ENCODE measurements at places on chromosomes 7 and 10.

- DNase-seq = no peak
Measured at GRCh38 chr7:2759736-2760097, 71.7 kb downstream of the AMZ1 start.

- no peak for DNase-seq
Measured at GRCh38 chr7:149881328-149882247, 7.8 kb downstream of the ATP6V0E2 start.

GRCh38 chr10:105473170-105473569 is 832.1 kb downstream of the SORCS3 start:
- DNase-seq = no peak

DNA sequence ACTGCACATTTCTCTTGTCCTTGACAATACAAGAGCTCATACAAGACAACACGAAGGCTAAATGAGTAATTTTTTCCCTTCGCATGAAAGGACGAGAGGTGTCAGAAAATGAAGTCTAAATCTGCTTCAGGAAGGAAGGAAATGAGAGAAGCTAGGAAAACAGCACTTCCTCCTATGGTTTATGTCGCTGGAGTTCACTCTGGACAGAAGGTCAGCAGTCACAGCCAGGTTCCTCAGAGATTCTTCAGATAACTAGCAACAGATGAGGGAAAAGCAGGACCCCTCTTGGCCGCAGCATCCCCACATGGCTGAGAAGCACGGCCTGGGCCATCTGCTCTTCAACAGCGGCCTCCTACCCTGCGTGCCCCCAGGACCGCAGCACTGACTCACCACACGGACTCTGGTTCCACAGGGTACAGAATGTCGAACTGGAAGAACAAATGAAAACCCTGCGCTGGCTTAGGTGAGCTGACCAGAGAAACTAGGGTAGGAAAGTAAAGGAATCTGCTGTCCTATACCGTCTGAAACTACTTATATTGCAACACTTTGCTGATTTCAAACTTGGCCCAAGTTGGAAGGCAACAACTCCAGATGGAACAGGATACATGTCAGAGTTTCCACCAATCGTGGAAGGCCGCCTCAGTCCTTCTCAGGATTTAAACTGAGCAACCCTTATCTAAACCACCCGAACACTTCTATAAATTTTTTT is 26.3 kb downstream of the DNMBP start:
- no peak for DNase-seq

DNA sequence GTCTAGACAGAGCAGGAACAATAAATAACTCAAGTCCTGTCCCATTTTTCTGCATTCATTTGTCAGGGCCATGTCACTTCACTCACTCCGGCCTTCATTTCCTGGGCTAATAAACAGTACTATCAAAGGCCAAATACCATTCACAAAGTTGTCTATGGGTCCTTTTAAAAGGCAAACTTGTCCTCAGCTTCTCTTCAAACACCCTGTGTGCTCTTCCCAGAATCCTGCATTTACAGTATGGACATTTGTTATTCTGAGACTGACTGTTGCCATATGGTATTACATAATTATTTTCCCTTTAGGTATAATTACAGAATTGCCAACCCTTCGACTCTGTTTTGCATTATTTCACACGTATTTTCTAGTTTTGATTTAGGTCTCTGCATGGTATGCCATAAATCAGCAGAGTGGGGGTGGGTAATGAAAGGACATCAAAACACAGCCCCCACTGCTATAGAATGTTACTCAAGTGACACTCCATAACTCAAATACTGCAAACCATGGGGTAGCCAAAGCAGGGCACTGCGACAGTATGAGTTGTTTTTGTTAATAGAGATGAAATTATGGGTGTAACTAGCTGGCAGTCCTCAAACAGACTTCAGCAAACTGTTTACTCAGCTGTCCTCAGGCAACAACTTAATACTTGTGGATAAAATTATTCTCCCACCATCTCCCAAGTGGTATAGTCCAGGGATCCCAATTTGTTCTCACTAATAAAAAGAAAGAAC is 183.7 kb downstream of the TRIL start:
- no peak for DNase-seq

DNA sequence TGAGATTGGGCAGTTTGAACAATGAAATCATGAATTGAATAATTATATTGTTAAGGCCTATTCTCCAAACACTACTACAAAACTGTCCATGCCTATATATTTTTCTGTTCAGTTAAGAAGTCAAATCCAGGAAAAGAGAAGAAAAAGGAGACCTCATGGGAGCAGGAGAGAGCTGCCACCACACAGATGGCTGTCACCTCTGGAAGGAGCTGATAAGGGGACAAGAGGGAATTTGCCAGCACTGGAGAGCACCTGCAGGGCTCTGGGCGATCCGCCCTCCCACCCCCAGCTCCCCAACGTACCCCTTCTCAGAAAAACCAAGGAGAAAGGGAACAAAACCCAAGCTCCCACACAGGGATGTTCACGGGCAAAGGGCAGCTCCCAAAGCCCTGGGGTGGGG is 227.8 kb downstream of the TNS3 start:
- no peak for DNase-seq

DNA sequence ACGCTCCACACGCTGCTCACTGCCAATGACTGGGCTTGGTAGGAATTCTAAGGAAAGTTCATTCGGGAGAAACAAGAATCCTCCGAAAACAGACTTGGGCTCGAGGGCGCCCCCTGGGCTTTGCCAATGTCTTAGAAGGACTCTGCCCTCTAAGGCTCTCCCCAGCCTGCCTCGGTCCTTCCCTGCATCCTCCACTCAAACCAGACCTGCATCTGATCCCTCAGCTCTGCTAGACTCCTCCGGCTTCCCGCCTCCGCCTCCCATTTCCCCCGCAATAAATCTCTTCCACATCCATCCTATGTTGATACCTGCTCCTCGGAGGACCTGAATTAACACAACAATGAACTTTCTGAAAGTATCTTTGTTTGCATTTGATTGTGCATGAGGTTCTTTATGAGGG is 177.6 kb downstream of the PLPP4 start:
- no peak for DNase-seq

- no peak for DNase-seq
Measured at GRCh38 chr10:113992471-113993011, 51.1 kb upstream of the ADRB1 start.

DNA sequence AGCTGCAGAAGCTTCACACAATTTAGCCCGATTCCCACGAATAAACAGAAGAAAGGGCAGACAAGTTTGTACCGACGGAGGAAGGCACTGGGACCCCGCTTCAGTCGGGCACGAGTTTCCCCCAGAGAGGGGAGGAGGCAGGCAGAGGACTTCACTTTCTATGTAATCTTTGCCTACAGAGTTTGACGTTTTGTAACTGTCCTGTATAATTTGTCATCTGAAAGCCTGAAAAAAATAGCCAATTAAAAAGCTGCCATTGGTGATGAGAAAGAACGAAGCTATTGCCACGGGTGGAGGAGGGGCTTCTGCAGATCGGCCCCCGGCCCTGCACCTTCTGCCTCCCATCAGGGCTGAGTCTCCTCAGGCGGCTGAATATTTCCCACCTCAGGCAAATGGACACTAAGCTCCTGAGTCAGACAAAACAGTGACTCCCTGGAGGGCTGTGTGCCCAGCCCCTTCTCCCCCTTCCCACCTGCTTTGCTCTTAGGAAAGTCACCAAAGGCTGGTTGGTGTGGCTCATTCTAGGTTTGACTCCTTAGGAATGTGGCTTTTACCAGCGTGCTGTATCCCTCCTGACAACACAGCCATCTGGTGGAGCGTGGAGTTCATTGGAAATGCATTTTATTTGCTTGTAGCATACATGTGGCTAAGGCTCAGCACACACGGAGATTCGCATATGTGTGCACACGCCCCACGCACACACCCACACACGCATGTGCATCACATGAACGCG is 117.4 kb downstream of the VIPR2 start:
- DNase-seq = no peak

GRCh38 chr10:122139627-122140170 is 131.4 kb upstream of the BTBD16 start:
- DNase-seq = no peak

DNA sequence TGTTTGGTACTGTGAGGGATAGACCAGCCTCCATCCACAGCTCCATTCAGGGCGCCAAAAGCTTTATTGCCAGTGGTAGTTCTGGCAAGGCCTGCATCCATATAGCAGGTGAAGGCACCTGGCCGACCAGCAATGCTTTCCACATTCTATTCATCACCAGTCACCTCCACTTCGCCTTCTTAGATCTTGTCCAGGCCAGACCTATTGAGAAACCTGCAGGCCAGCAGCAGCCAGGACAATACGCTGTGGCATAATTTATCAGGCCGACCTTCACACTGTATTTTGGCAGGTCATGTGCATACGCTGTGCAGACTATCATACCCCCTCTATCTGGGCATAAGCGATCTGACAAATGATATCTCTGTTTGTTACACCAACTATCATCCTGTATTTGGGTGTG is 15.2 kb upstream of the KNDC1 start:
- DNase-seq = no peak

- DNase-seq = no peak
Measured at GRCh38 chr7:91634485-91635177, 245.9 kb downstream of the MTERF1 start.

GRCh38 chr10:73209705-73210104 is 37.4 kb downstream of the DNAJC9 start:
- DNase-seq = no peak

GRCh38 chr7:111027396-111027795 is 63.5 kb upstream of the LRRN3 start:
- DNase-seq = no peak

DNA sequence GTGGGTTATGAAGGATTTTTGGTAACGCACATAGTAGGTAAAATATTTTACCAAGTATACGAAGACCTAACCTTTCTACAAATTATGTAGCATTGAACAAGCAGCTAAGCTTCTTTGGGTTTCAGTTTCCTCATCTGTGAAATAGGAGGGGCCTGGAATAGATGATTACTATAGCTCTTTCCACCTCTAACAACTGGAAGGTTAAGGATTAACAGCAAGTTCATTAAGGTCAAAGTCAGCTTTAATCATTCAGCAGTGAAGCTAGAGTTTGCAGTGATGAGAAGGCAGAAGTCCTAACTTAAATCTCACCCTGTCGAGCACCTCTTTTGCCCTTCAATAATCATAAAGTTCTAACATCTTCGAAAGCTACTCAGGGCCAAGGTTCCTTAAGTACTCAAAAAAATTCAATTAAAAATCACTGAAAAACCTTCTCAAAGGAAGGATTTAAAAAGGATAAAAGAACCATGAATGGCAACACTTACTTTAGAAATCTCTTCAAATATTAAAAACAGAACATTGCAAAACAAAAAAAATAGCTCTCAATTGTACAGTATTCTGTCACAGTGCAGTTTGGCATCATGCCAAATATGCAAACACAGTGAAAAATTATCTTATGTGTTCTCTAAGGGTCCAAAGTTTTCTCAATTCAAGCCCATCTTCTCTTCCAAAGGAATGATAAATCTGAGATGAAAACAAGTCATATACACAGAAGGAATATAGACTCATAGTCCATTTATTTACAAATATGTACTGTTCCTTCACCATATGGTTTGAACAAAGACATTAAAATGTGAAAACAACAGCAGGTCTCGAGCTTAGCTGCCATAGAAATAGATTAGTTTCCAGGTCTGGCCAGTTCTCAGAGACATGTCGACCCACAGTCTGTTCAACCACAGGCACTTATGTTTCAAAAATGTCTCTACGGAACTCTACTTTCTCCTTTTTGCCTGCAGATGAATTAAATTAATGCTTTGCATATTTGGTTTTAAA is 152.0 kb upstream of the SLC13A1 start:
- no peak for DNase-seq

GRCh38 chr7:150923802-150924201 is 54.3 kb downstream of the KCNH2 start:
- DNase-seq = no peak

GRCh38 chr7:137583172-137583571 is 239.6 kb upstream of the PTN start:
- no peak for DNase-seq

DNA sequence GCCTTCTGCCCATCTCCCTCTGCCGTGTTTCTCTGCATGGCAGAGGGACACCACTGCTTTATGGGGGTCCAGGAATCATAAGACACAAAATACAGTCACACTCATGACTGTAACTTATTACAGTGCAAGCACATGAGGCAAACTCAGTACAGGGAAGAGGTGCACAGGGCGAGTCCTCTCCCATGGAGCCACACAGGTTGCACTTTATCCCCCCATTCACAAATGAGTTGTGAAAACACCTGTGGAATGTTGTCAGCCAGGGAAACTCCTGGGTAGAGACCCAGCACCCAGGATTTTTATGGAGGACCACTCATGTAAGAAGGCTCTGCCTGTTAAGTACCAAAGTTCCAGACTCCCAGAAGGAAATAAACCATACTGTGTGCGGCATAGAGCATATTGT is 107.2 kb upstream of the GJD4 start:
- no peak for DNase-seq

DNA sequence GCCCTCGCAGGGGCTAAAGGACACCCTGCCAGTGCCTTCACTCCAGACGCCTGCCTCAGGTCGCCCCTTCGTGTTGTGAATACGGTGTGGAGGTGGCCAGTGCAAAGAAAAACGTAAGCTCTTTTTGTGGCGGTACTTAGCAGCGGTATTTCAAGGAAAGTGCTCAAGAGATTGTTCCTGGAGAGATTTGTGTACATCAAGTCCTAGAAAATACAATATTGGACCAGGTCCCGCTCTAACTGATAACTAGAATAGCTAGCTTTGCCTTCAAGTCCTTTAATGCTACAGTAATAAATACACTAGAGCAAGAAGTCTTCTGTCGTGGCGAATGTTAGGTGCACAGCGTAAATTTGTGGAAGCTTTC is 689 bp downstream of the PLCE1 start:
- DNase-seq = no peak

DNA sequence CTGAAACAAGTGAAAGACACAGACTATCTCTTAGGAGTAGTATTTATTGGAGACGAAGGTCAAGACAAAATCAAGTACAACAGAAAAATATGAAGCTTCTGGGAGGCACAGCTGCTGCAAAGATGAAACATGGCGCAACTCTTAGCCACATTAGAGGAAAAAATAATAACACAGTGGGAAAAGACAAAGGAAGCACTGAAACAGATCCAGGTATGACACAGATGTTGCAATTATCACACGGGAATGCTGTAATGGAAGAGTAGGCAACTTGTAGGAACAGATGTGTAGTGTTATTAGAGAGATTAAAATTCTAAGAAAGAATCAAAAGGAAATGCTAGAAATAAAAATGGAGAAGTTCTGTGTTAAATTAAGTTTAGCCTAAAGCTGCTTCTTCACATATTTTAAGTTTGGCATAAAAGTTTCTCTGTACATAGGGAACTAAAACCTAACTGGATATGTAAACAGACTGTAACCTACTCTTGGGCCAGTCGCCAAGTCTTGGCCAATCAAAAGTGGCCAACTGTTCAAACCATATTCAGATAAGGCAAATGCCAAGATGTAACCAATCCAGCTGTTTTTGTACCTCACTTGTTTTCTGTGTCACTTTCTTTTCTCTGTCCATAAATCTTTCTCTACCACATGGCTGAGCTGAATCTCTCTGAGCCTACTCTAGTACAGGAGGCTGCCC is 1132.0 kb upstream of the LRRTM3 start:
- DNase-seq = no peak

DNA sequence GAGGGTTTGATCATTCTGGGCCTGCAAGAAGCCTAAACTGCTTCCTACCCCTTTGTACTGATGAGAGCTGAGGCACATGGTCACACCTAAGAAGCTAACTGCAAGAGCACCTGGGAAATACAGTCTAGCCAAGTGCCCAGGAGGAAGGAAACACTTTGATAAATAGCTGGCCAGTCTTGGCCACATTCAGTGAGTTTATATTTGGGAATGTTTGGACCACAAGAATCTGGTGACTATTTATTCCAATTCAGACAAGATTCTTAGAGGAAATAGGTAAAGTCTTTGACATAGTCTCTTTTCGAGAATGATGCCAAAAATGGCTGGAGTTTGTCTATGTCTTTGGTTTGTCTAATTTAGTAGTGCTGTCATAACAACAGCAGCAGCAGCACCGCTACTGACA is 213.6 kb downstream of the KIF20B start:
- no peak for DNase-seq
